ENCODE measurements at places on chromosomes 2 and 18.

GRCh38 chr2:69132960-69133590 lies 120.1 kb downstream of the ANTXR1 start:
- no peak for DNase-seq

- no peak for DNase-seq
Measured at GRCh38 chr2:121345887-121346286, 60.9 kb upstream of the TFCP2L1 start.

DNA sequence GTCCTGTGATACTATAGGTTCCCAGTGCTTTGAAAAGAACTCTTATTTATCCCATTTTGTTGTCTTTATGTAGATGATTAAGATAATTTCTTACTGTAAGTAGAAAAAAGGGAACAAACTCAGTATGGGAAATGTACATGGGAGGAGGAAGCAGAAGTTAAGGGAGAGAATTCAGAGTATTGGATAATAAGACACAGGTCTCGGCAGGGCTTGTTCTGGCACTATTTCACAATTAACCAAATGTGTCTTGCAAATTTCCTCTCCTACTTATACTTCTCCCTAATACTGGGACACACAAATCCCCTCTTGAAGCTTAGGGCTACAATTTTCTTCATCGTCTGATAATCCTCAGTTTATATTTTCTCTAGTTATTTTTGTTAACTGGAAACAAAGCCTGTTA lies 744.0 kb downstream of the ADCYAP1 start:
- no peak for DNase-seq

GRCh38 chr2:151409601-151410484 lies at the start of gene RIF1:
RIF1 (plus strand) TSS chr2:151409902; CDS start chr2:151410424, 522 bp downstream.
- DNase-seq, result peak; percentile 79

DNA sequence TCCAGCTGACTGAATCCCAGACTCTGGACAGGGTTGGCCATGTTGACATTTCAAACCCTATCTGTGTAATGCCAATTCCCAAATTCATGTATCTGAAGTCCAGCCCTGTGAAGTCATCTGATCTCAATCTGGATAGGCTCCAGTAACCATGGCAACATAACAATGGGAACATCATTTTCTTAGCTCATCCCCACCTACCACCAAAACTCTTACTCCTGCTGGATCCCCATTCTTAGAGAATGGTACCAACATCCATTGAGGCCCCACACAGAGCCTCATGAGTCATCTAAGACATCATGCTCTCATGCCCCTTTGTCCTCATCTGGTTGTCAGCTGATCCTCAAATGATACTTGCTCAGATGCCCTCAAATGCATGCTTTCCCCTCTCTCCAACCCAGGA lies 58.9 kb upstream of the TEX51 start:
- DNase-seq, result no peak

GRCh38 chr2:190328573-190329147 lies 9.0 kb upstream of the HIBCH start:
- no peak for DNase-seq

GRCh38 chr2:2793925-2794560 lies 463.0 kb upstream of the MYT1L start:
- DNase-seq, result no peak

- no peak for DNase-seq
Measured at GRCh38 chr18:53937037-53937436, 287.4 kb downstream of the MBD2 start.

- DNase-seq, result no peak
Measured at GRCh38 chr18:5370332-5370731, 74.8 kb upstream of the ZBTB14 start.

- DNase-seq, result no peak
Measured at GRCh38 chr18:8730080-8730827, 24.9 kb downstream of the MTCL1 start.

DNA sequence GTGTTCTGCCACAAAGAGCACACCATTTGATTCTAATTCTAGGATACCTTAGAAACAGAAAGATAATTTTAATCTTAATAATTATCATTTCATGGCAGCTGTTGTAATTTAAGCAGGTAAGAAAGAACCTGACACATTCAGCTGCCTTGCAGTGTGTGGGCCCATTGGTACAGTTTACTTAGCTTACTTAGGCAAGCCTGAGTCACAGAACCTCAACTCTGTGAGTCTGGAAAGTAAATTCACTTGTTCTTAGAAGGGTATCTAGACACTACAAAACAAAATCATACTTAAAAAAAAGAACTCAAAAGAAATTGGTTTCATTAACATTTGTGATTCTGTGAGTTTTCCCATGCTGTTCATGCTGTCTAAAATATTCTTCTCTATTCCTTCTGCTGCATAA lies 956.3 kb upstream of the SLC39A10 start:
- DNase-seq, result no peak

DNA sequence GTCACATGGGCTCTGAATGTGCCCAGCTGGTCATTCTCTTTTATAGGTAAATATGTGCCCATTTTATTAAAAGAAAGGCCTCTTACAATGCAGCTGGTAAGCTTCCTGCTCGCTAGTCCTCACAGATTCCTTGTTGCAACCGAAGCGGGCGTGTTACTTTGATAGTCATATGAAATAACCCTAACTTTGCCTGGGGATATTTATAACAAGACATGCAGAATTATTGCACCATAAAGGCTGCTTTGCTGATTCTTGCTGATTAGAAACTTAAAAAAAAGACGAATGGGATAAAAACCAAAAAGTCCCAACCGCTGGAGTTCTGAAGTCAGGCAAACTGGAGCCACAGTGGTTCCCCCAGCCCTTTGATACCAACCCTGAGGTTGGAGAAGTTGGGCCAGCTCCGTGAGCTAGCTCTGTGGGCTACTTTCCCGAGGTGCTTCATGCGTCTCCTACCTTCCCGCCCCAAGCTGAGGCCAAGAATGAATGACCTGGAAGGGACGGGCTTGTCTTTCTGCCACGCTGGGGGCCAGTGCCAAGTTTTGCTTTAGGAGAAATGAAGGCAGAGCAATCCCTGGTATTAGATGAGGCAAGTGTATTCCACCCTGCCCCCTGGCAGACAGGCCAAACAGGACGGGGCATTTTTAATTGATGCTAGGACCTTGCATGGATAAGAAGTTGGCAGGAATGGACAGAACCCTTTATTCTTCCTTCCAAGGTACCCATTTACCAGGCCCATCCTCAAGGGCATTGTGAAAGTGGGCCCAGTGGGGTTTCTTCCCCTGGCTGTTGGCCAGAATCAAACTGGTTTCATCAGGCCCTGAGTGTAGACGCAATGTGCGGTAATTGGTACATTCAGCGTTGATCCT lies 140.4 kb downstream of the KCTD1 start:
- DNase-seq, result no peak

- no peak for DNase-seq
Measured at GRCh38 chr2:33522576-33522975, 46.1 kb downstream of the RASGRP3 start.

- no peak for DNase-seq
Measured at GRCh38 chr2:97728091-97728731, 14.8 kb downstream of the ZAP70 start.

GRCh38 chr18:3347286-3347803 lies 85.4 kb downstream of the MYL12B start:
- DNase-seq, result no peak

- no peak for DNase-seq
Measured at GRCh38 chr2:36438449-36438977, 82.9 kb downstream of the CRIM1 start.

- no peak for DNase-seq
Measured at GRCh38 chr2:98839292-98839691, 96.7 kb downstream of the CRACDL start.

DNA sequence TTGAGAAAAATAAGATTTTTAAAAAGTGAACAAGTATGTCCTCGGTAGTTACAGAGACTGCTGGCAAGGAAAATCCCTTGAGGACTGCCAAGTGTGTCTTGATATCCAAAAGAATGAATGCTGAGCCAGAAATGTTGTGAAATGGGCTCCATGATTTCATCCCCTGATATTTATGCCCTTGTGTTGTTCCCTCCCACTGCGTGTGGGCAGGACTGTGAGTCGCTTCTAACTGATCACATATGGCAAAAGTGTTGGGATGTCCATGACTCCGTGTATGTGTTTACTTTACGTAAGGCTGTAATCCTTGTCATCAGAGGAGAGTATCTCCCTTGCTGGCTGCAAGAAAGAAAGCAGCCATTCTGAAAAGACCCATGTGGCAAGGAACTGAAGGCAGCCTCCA lies 285.1 kb downstream of the SS18 start:
- DNase-seq, result no peak

DNA sequence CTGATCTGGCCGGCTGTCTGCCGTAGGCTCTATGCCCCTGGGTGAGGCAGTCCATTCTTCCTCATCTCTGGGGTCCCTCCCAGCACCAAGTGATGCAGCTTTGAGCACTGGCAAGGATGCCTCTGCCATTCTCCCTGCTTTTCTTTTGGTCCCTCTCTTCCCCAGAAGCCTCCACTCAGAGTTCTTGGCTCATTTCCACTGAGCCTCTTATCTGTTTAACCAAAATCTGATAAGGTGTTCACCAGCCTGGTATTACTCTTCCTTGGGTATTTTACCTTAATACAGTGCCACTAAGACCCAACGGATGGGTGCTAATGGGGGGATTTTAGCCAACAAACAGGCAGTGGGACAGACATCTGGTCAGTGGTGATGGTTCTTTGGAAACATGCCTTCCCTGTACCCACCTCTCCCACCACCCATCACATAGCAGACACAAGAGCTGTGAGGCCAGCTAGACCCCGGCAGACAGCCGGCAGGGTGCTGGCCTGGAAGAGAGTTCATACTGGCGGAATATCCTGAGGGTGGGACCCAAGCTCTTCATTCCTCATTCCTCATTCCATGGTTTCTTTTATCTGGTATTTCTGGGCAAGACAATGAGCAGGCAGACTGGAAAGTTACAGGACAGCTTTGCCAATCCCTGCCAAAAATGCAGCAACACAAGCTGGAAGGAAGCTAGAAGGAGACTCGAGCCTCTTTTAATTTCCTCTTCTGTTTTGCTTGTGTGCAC lies 34.6 kb downstream of the ZBTB7C start:
- no peak for DNase-seq

DNA sequence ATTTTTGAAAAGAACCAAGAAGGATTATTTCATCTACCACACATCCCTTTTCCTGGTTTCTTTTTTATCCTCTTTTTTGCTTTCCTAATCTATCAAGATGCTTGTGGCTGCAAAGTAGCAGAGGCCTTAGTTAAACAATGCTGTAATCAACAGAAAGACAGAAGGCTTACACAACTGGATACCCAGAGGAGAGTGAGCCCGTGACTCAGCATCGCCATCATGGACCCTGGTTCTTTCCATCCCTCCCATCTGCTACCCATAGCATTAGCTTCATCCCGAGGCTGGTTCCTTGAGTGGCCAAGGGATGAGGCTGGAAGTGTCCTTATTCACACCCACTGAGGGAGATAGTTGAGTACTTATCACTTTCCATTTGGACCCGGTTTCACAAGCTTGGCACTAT lies 7.5 kb upstream of the HAAO start:
- no peak for DNase-seq

DNA sequence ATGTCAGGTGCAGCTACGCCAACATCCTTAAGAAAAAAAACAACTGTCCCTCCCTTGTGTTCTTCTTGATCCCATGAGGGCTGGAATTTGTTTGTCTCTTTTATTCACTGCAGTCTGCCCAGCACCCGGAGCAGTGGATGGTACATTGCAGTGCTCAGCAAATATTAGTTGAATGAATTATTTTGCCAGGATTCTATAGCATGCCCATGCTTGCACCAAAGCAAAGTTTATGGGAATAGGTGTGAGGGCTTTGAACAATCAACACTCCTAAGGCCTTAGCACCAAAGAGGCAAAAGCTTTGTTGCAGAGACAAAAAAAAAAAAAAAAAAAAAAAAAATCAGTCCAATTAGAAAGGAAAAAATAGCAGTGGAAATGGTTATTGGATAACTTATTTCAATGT lies 28.7 kb upstream of the DCC start:
- no peak for DNase-seq

- no peak for DNase-seq
Measured at GRCh38 chr18:31683106-31683505, 1.3 kb downstream of the B4GALT6 start.

DNA sequence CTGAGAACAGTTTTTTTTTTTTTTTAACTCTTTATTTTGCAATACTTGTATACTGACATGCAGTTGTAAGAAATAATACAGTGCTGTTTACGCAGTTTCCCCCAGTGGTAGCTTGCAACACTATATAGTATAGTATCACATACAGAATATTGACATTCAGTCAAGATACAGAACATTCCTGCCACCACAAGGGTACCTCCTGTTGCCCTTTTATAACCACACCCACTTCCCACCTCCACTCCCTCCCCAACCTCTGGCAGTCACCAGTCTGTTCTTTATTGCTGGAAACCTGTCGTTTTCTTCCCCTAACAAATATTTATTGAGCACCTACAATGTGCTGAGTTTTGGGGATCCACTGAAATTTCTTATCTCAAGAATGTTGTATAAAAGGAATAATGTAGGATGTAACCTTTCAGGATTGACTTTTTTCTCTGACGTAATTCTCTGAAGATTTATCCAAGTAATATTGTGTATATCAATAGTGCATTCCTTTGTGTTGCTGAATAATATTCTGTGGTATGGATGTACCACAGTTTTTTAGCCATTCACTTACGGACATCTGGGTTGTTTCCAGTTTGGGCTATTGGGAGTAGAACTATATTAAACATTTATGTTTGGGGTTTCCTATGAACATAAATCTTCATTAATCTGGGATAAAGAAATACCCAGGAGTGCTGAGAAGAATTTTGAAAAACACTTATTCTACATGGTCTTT lies 51.4 kb upstream of the EML6 start:
- no peak for DNase-seq

- no peak for DNase-seq
Measured at GRCh38 chr18:39751921-39752320, 2186.3 kb upstream of the CELF4 start.

DNA sequence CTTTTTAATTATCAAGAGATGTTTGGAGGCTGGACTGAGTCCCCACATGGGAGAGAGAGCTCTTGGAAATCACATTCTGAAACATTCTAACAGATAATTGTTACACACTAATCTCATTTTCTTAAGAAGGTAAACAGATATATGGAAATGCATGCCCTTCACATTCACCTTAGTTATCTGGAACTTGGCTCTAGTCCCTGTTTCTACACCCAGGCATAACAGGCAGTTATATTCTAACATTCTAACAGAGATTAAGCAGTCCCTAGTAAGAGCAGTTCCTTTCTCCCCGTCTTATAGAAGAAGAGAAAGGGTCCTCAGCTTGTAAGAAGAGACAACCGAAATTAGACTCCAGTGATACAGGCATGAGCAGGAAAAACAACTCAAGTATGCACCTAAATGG lies 385.4 kb downstream of the SOX11 start:
- no peak for DNase-seq

DNA sequence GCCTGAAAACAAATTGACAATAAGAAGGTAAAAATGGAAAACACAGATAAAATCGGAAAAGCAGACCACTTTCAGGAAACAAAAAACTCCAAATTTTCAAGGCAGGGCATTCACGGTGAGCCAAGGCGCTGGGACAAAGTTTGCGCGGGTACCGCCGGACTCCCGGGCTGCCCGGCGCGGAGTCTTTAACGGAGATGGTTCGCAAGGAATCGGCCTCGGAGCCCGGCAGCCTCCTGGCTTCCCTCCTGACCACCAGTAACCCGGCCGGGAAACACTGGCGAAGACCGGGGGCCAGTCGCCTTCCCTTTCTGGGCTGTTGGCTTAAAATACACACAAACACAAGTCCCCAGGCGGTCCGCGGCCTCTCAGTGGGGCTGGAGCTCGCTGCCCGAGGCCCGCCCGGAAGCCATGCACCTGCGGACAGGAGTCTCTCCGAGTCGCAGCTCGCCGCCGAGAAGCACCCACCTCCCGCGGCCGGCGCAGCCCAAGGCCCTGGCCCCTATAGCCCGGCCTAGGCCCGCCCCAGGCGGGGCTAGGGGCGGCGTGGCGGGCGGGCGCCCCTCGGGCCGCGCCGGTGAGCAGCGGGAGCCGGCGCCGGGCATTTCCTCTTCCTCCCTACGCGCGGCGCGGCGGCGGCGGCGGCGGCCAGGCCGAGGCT lies 622 bp upstream of the KCMF1 start:
- DNase-seq, result peak; percentile 60
